ENCODE measurements at places on chromosomes 2 and 18. TPM values are rescaled to one million over a fixed set of nuclear protein-coding genes. Genes with fewer than 3 reads are reported as not detected.

The OTOS gene
- not detected for total RNA-seq

The C2orf15 gene
- 0.41 TPM for total RNA-seq

The ACADL gene
- 0.05 TPM for total RNA-seq

The RGPD3 gene
- total RNA-seq, result 0.05 TPM

DNA sequence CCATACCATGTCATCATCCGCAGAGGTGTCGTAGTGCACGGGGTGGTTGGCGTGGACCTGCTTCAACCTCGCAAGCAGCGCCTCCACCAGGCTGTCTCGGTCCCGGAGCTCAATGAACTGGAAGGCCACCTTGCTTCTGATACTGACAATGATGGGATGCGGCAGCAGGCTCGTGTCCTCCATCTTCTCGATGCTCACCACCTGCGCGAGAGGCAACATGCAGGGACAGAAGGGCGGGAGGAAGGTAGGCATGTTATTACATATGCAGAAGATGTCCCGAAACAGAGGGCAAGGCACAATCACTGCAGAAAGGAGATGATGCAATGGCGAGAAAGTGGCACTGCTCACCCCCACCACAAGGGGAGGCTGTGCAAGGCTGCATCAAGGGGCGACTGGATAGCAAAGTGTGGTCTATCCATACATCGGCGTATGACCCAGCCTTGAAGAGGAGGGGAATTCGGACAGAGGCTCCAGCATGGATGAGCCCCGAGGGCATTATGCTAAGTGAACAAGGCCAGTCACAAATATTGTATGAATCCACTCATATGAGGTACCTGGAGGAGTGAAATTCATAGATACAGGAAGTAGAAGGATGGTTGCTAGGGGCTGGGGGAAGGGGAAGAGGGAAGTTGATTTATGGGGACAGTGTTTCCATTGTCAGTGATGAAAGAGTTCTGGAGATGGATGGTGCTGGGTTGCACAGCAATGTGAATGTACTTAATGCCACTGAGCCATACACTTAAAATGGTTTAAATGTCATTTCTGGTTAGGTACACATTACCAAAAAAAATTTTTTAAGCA, 36.6 kb downstream of the RPL31 start:
- DNase-seq, result no peak

DNA sequence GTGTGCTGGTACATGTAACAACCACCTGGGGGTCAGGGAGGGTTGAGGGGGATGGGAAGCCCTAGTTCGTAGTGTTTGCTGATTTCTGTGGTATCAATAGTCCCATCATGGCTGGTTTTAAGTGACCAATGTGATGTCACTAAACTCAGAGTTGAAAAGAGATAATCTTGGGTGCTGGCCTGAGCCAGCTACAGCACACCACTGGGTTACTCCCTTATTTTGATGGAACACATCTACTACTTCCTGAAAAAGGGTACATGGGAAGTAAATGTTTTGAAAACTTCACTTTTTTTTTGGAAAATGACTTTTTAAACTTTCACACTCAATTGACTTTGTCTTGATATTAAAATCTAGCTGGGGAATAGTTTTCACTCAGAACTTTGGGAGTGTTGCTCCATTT, 87.0 kb upstream of the CXCR4 start:
- no peak for DNase-seq

GRCh38 chr2:214311931-214312749, 98.7 kb upstream of the VWC2L start:
- no peak for DNase-seq

- DNase-seq, result no peak
Observed at GRCh38 chr2:17793803-17794354, 22.4 kb upstream of the MSGN1 start.

DNA sequence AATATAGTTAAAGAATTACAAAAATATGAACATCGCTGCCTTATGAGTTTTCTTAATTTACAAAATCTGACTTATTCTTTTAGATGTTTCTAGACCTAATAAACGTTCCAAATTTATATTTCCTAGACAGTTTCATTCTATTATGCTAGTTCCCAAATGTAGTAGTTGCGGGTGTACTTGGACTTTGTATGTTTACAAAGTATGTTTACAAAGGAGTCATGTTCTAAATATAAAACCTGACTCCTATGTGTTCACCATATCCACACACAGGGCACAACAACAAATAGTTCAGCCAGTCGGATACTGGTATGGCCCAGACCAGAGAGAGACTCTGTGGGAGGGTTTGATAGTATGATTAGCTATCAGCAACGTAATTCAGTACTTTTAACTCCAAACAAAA, 230.7 kb downstream of the KCNH7 start:
- no peak for DNase-seq

- no peak for DNase-seq
Observed at GRCh38 chr18:22311301-22311700, 106.4 kb downstream of the CTAGE1 start.

DNA sequence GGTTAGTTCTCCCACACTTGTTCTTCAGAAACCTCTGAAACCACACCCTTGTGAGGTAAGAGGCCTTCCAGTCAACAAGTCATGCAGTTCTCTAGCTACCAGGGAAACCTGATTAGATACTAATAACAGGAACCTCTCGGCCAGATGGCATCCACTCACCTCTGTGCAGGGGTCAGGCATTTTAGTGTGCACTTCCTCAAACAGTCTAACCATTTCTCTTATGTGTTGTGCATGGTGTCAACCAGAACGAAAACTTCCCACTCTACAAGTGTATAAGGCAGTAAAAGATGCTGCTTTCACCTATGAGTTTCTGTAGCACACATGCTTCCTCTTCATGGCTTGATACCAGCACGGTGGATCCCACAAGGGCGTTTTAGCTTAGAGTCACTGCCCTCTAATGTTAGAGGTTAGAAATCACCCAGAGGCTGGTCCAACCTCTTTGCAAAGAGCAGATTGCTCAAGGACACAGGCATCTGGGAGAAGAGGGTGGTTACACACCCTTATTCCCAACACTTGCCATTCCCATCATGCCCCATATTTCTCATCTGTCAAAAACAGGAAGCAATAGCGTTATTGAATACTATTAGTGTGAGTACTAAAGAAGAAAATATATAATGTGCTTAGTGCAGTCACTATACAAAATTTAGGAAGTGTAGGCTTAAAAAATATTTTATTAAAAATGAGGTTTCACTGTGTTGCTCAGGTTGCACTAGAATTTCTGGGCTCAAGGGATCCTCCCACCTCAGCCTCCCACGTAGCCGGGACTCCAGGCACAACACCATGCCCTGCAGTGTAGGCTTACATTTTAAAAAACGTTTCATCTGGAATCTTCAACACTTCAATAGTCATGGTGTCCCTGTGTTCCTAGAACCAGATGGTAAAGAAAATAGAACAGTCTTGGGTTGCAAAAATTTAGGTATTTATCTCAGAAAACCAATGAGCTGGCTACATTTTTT, 34.5 kb upstream of the RAB31 start:
- peak; percentile 55 for DNase-seq
